Anterior cingulate cortex (tissue), 58 donors: ENCODE measurements at places on chromosomes 11 and 22.

DNA sequence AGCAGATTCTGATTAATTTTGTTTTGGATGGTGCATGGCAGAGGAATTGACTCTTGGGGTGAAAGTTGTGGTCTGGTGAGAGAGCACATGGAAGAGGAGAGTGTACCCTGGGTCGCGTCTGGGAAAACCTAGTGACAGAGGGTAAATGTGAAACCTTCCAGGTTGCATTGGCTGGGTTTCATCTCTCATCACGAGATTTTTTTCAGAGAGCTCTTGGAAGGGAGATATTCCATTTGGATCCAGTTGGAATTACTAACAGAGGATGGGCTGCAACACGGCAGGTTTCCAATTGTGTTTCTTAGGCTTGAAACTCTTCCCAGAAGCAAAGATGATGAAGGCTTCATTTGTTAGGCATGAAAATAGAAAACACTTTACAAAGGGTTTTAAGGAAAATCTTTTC is 109.7 kb upstream of the MTMR2 start:
- no peak for DNase-seq

DNA sequence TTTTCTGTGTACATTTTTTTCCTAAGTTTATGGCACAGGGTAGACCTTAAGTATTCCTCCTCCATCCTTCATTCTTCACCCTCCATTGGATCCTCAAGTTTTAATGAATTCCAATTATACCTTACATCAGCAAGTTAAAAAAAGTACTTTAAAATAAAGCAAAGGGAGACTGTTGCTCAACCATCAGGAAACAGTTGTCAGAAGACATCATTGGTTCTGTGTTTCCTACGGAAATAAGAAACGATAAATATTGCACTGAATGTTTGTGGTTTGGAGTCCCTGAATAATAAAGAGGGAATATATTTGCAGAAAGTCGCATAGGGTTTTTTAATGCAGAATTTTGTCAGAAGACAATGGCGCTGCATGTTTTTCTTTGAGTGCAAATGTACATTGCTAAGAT is 28.1 kb upstream of the LDHA start:
- no peak for DNase-seq

- DNase-seq = no peak
These were observed 2.7 kb upstream of the NFAM1 start for GRCh38 chr22:42434748-42435425.

- DNase-seq = no peak
These were observed 27.7 kb downstream of the SMCO4 start for GRCh38 chr11:93515441-93516025.

DNA sequence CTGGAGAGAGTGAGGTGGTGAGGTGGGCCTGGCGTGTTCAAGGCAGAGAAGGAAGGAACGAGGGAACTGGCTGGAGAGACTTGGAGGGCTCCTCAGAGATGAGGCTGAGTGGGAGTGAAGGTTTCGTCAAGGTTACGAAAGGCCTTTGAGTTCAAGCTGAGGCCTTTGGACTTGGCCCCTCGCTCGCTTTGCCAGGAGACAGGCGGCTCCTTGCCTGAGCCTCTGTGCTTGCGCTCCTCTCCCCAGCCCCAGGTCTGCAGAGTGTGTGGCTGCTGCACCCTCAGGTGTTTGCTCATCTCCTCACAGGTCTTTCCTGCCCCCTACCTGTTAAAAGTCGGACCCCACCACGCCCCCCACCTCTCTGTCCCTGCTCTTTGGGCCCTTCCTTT is 91.6 kb downstream of the ATXN10 start:
- no peak for DNase-seq

- no peak for DNase-seq
These were observed 13.2 kb downstream of the PPARA start for GRCh38 chr22:46163557-46163888.

GRCh38 chr22:47231759-47232158 is 469.3 kb downstream of the TBC1D22A start:
- DNase-seq = no peak

GRCh38 chr11:12239804-12240371 is 129.5 kb downstream of the MICAL2 start:
- DNase-seq = no peak

- no peak for DNase-seq
These were observed 185.3 kb upstream of the C11orf87 start for GRCh38 chr11:109236696-109237095.

DNA sequence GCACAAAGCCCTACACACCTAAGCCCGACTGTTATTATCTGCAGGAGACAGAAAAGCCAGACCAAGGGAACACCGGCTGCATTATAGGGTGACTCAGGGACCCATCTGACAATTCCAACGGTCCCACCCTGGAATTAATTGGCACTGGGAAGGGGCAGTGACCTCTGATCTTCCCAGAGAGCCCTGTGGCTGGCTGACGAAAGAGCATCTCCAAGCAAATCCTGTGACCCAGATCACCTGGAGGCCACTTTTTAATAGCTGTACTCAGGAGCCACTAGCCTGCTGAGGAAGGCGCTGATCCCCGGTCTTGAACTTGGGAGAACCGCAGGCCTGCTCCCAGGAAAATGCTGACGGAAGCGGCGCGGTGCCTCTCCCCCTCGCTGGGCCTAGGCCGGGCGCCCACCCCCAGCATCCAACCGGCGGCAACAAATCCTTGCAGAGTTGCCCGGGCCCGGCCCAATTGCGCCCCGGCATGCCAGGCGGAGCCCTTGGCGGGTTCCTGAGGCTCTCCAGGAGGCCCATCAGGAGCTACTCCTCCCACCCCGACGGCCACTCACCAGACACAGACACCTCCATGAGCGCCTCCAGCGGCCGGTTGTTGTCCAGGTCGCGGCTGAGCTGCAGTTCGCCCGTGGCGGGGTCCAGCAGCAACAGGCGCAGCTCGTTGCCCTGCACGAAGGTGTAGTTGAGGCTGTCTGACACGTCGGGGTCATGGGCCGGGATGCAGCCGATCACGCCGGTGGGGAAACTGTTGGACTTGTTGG is 4.2 kb downstream of the CELSR1 start:
- no peak for DNase-seq

DNA sequence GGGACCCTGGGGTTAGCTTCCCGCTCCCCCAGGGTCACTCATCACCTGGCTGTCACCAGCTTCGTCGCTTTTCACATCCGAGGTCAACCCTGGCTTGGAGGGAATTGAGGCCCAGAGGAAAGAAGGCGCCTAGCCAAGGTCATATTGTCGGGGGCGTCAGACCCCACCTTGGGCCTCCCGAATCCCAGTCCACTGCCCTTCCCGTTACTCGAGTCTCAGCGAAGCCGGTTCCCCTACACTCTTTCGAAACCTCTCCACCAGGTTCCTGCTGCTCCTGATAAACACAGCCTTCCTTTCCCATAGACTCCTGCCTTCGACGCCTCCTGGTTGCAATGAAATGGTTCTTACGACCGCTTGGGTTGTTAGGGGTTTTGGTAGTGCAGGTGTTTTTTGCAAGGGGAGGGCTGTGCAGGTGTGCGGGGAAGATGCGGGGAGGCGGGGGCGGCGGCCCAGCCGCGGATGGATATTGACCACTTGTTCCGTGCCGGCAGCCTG is 642 bp downstream of the NAA40 start:
- DNase-seq = no peak

DNA sequence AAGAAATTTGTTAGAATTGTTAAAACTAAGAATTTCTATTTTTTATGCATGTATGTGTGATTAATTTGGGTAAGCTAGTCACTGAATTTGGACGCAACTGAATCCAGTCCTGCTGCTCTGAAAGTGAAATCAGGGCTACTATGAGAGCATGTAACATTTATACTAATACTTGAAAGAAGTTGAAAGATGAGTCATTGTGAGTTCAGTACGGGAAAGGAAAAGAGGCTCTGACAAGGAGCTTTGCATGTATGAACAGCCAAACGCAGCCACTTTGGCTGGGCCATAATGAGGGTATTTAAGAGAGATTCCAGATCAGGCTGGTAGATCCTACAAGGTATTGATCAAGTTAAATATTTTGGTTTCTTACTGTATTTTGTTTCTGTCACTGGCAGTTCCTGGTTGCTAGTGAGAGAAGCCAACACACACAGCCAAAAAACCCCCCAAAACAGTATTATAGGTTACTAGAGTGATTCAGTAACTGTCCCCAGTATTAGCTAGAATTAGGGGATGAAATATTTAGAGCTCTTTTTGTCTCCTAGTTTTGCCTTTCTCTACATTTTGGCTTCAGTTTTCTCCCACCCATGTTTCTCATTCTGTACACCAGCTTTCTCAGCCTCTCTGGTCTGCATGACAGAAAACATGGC is 14.1 kb downstream of the AASDHPPT start:
- no peak for DNase-seq

DNA sequence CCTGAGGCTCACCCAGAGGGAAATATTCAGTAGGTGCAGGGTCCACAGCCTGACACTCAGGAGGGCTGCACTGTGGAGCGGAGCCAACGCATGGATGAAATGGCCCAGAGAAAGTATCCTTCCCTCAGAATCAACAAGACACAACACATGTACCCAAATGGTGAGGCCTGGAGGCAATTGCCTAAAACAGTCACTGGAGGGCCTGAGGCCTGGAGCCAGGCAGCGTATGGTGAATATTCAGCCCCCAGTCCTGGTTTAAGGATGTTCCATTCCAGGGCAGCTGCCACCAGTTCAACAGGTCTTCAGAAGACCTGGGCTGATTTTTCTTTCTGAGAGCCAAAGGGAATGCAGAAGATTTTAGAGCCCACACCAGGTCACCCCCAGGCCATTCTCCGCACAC is 264.8 kb downstream of the INSC start:
- no peak for DNase-seq

DNA sequence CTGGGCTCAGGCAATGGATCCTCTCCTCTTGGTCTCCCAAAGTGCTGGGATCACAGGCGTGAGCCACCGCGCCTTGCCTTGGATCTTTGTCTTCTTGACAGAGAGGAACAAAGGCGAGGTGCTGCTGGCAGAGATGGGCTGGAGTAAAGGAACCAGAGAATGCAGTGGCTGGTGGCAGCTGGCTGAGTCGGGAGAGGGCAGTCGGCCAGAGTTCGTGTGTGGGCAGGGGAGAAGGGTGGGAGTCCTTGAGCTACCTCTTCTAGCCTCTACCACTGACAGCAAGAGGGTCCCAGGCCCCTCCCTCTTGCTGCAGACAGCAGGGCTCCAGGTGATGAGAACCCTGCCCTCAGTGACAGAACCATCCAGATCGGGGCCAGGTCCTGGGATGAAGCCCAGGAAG is 86.2 kb upstream of the LINC01488 start:
- DNase-seq = no peak

- no peak for DNase-seq
These were observed 6.1 kb upstream of the ARAP1 start for GRCh38 chr11:72758304-72758689.
